ENCODE measurements at places on chromosomes 5 and 9. TPM values are rescaled to one million over a fixed set of nuclear protein-coding genes. Genes with fewer than 3 reads are reported as not detected.

Gene CNTNAP3
- 12.3 TPM for total RNA-seq

Gene SPINK4
- not detected for total RNA-seq

Gene PDE8B
- 0.10 TPM for total RNA-seq

Gene SAP30L
- total RNA-seq = 30.4 TPM

Gene PITX1
- total RNA-seq = 38.5 TPM

Gene POLE3
- total RNA-seq = 152 TPM

Gene BARHL1
- total RNA-seq = not detected

- no peaks in the 10 kb centered on the region for H3K27me3 ChIP-seq
- DNase-seq = no peak
- peaks cover 8% of the 10 kb centered on the region for H3K4me1 ChIP-seq
- H3K4me3 ChIP-seq = no peak overlapping the region
- no peak overlapping the region for H3K27ac ChIP-seq
These were observed 1390.3 kb upstream of the NUDT12 start for GRCh38 chr5:104952876-104953275.

- no peaks in the 10 kb centered on the region for H3K27me3 ChIP-seq
- H3K4me1 ChIP-seq = peaks cover 11% of the 10 kb centered on the region
- peak overlapping the region; percentile 87 for H3K4me3 ChIP-seq
- DNase-seq = no peak
These were observed 533 bp downstream of the SREK1IP1 start for GRCh38 chr5:64767959-64768357.

DNA sequence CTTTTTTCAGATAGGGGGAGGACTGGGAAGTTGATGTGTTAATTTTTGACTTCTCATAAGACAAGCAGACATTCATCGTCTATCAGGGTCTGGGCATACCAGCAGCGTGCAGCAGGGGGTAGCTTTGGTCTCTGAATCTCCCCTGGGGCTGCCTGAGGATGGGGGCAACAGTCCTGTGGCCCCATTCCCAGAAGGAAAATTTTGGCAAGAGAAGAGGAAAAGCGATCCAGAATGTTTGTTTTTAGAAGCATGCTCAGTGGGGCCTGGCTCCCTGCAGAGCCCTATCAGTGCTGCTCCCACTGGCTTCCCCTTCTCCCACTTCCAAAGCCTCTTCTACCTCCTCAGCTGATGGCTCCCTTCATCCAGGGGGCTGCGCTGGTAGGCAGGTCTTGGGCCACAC, 194.8 kb upstream of the IL12B start:
- H3K36me3 ChIP-seq = no peaks in the 10 kb centered on the region
- DNase-seq = no peak
- no peak overlapping the region for H3K27ac ChIP-seq
- H3K4me1 ChIP-seq = no peaks in the 10 kb centered on the region
- no peak overlapping the region for H3K4me3 ChIP-seq
- peaks cover 5% of the 10 kb centered on the region for H3K27me3 ChIP-seq

- no peaks in the 10 kb centered on the region for H3K27me3 ChIP-seq
- DNase-seq = no peak
- H3K36me3 ChIP-seq = peaks cover 6% of the 10 kb centered on the region
- H3K4me3 ChIP-seq = no peak overlapping the region
These were observed 2.1 kb upstream of the HSPA4 start for GRCh38 chr5:133049726-133050048.

- H3K4me1 ChIP-seq = no peaks in the 10 kb centered on the region
- H3K36me3 ChIP-seq = 0 out of 2 replicates have a peak, but pooled peaks cover 2% of the 10 kb centered on the region
- no peak overlapping the region for H3K27ac ChIP-seq
These were observed 15.6 kb downstream of the TICAM2 start for GRCh38 chr5:115586525-115587146.

DNA sequence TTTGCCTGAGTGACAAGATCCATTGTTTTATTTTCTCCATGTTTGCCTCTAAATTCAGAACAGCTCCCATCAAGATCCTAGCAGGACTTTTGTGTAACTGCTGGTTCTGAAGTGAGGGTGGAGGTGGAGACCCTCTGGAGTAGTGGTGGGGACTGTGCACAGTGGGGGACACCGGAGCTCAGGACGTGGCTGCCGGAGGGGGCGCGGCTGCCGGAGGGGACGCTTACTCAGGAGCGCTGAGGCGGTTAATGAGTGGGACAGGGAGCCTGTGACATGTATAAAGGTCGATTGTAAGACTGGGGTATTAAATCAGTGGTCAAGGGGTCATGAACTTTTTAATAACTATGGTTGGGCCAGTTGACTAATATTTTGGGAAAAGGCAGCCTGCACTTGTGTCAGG, 127.0 kb upstream of the CACNA1B start:
- no peak overlapping the region for H3K4me3 ChIP-seq
- no peak for DNase-seq
- no peaks in the 10 kb centered on the region for H3K27me3 ChIP-seq
- peaks cover 8% of the 10 kb centered on the region for H3K4me1 ChIP-seq
- peaks cover 33% of the 10 kb centered on the region for H3K36me3 ChIP-seq
- H3K27ac ChIP-seq = no peak overlapping the region

DNA sequence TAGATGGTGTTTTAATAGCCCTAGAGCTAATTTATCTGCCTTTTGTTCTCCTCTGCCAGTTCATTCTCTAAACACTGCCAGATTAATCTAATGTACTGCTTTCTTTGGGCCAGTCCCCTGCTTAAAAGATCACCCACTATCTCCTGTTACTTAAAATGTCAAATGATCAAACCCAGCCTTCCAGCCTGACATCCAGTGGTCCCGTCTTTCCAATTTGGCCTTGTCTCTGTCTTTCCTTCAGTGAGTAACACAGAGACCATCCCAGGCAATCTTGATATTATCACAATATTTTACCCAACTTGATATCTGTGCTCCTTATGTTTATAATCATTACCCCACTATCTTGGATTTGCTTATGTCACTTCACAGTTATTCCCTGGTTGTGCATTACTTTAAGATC, 12.0 kb downstream of the PRR16 start:
- no peaks in the 10 kb centered on the region for H3K27me3 ChIP-seq
- no peak for DNase-seq
- no peak overlapping the region for H3K27ac ChIP-seq
- no peak overlapping the region for H3K4me3 ChIP-seq
- no peaks in the 10 kb centered on the region for H3K36me3 ChIP-seq

DNA sequence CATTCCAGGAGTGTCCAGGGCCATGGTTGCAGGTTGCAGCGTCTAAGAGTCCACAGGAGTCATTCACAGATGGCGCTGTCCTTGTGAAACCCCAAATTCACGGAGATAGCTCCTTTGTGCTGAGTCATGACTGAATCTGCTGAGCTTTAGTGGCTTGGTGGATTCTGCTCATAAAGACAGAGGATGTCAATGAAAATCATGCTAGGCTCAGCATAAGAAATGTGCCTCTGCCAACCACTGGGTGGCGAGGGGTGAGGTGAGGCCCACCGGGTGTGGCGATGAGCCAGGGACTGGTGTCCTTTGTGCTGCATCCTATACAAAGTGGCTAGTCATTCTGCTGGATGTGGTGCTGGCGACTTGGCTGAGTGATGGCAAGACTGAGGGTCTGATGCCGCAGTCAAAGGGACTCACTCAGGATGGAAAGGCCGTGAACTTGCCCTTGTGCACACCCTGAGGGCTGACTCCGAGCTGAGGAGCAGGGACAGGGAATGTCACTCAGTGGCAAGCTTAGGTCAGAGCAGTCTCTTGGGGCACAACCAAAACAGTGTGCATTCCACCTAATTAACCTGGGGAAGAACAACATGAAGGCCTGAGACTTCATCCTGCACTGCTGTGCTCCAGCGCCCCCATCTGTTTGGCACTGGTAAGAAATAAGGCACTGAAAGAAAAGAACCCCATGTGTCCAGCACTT, 71.5 kb downstream of the DAP start:
- no peaks in the 10 kb centered on the region for H3K36me3 ChIP-seq
- H3K4me3 ChIP-seq = no peak overlapping the region
- H3K4me1 ChIP-seq = no peaks in the 10 kb centered on the region
- H3K27ac ChIP-seq = no peak overlapping the region

- H3K4me3 ChIP-seq = no peak overlapping the region
- no peak overlapping the region for H3K27ac ChIP-seq
These were observed 12.9 kb upstream of the CAST start for GRCh38 chr5:96649251-96649662.

DNA sequence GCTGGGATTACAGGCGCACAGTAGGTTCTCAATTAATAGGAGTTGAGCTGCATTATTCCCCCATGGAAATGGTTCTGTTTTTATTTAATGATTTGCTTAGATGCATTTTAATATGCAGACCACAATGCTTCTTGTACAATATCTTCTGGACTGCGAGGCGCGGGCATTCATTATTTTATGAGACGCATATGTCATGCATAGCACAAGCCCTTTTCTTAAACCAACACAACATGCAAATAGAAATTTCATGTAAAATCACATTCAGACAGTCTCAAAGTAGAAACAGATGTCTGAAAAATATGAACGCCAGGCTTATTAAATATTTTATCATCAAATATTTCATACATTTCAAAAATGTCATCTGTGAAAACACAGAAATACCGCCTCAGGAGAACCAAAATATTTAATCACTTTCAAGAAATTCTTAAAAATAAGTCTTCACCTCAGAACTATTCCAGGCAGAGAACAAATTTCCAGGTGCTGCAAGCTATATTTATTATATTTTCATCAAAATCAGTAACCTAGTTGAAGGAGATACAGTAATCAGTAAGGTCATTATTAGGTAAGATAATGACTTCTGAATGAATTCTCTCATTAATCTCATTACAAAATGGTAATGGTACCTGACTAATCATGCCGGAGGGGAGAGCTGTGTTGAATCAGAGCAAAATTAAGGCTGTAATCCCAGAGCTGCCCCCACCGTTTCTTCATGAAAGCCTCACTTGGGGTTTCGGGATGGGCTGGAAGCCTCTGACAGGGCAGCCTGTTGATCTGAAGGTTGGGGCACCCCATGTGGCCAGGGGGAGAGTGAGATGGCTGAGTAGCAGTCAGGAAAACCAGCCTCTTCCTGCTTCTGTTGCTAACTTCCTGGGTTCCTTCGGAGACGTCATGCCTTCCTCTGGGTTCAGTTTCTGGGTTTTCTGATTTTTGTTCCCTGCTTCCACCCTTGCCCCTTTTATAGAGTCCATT, 133.9 kb upstream of the ZNF618 start:
- DNase-seq = no peak
- H3K4me1 ChIP-seq = no peaks in the 10 kb centered on the region
- no peaks in the 10 kb centered on the region for H3K36me3 ChIP-seq
- H3K27ac ChIP-seq = no peak overlapping the region
- no peaks in the 10 kb centered on the region for H3K27me3 ChIP-seq

GRCh38 chr9:131856105-131856504, 116.2 kb upstream of the RAPGEF1 start:
- DNase-seq = no peak
- H3K4me3 ChIP-seq = no peak overlapping the region
- H3K4me1 ChIP-seq = peaks cover 13% of the 10 kb centered on the region
- H3K27ac ChIP-seq = no peak overlapping the region

DNA sequence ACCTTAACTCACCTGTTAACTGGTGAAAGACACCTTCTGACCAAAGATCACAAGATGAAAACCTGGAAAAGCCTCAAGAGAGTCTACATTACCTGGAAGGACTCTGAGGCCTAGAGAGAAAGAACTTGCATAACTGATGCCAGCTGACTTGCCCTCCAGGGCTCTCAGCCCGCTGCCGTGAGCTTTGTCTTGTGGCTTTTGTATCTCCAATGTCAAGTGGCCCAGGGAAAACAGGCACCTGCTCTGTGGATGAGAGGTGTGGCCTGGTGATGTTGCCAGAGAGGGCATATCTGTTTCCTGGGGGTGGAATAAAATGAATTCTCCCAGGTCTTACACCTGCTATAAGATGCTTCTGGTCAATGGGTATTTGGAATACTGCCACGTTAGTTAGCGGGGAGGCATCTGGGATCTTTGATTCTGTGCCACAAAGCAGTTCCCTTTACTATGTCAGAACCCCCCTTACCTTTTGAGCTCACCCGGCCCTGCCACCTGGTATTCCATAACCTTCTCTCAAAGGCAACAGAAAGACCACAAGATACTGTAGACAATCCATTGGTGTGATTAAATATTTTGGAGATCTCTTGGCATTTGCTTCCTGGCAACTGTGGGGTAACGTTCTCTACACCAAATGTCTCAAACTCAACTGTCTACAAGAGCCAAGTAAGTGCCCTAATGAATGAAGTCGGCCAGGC, 54.9 kb upstream of the N4BP3 start:
- no peaks in the 10 kb centered on the region for H3K36me3 ChIP-seq
- no peak for DNase-seq
- H3K27ac ChIP-seq = no peak overlapping the region

- H3K4me3 ChIP-seq = no peak overlapping the region
- no peaks in the 10 kb centered on the region for H3K27me3 ChIP-seq
- no peak overlapping the region for H3K27ac ChIP-seq
- DNase-seq = no peak
These were observed 87.1 kb upstream of the COL5A1 start for GRCh38 chr9:134554373-134555093.

GRCh38 chr5:14712666-14713065, 48.1 kb downstream of the OTULIN start:
- H3K4me1 ChIP-seq = peaks cover 3% of the 10 kb centered on the region
- no peak overlapping the region for H3K27ac ChIP-seq
- H3K36me3 ChIP-seq = no peaks in the 10 kb centered on the region
- no peak overlapping the region for H3K4me3 ChIP-seq
- DNase-seq = no peak
